ENCODE measurements at places on chromosomes 5 and 9.

DNA sequence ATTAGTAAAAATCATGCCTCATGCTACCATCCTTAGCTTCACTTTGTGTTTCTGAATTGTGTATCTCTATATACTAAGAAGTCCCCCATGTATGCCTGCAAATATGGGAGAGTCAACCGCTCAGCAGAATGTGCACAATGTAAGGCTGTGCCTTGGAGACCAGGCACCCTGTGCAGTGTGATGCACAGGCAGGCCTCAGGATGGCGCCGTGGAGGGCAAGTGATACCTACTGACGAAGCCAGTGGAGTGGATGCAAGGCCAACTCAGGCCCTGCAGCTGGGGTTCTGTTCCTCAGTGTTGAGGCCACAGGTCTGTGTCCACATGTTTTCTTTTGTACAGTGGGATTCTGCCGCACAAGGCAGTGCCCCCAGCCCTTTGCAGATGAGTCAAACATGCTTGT lies 28.4 kb downstream of the SYK start:
- H3K4me1 ChIP-seq = peaks cover 4% of the 10 kb centered on the region
- DNase-seq = no peak
- no peak overlapping the region for H3K27ac ChIP-seq
- no peak overlapping the region for H3K4me3 ChIP-seq
- no peaks in the 10 kb centered on the region for H3K36me3 ChIP-seq

GRCh38 chr9:127058011-127058644 lies 64.3 kb downstream of the ANGPTL2 start:
- no peak for DNase-seq
- H3K36me3 ChIP-seq = no peaks in the 10 kb centered on the region
- peaks cover 11% of the 10 kb centered on the region for H3K4me1 ChIP-seq
- peak overlapping the region; percentile 12 for H3K27ac ChIP-seq
- H3K27me3 ChIP-seq = no peaks in the 10 kb centered on the region

DNA sequence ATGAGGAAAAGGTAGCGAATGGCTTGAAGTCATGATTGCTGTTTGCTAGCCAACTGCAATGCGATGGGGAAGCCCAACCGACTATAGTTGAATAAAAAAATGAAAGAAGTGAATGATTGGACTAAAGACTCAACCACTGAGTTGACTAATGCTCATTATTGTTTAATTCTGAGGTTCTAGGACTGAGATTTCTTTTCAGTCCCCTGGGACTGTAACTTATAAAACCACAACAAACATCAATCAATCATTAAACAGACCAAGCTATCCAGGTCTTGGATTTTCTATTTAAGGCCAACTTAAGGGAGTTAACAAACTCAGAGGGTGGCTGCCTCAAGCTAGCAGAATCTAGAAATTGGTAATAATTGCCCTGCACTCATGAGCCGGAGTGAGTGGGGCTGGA lies 154.2 kb downstream of the DOCK2 start:
- DNase-seq = no peak
- no peaks in the 10 kb centered on the region for H3K36me3 ChIP-seq
- H3K4me1 ChIP-seq = no peaks in the 10 kb centered on the region
- H3K4me3 ChIP-seq = no peak overlapping the region
- no peaks in the 10 kb centered on the region for H3K27me3 ChIP-seq

DNA sequence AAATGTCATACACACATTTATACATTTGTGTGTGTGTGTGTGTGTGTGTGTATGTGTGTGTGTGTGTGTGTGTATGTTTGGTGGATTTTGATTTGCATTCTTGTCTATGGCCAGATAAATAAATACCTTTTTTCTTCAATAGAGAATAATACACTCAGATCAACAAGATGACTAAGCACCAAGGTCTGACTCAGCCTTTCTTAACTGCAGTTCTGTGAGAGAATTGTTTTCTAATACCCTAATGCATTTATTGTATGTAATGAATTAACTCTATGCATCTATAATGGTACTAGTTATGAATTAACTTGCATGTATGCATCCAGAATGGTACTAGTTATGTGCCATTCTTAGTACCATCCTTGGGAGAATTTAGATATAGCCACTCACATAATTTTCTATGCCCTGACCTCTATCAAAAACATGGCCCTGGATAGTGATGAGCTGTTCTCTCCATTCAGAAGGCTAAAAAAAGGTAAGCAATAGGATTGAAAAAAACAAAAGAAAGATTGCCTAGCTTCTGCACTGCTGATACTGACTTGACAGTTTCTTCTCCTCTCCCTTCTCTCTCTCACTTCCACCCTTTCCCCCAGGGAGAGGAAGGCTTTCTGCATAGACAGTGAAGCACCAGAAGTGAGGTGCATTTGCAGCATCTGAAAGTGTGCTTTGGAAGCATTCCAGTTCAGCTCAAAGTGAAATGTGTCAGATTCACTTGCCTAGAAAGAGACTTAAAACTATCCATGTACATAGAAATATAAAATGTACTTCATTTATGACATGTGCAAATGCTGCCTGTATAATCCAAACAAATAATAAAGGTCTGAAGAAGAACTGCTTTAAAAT lies 55.1 kb upstream of the CCDC112 start:
- peaks cover 4% of the 10 kb centered on the region for H3K4me1 ChIP-seq
- no peaks in the 10 kb centered on the region for H3K36me3 ChIP-seq
- DNase-seq = no peak
- no peaks in the 10 kb centered on the region for H3K27me3 ChIP-seq
- no peak overlapping the region for H3K4me3 ChIP-seq

DNA sequence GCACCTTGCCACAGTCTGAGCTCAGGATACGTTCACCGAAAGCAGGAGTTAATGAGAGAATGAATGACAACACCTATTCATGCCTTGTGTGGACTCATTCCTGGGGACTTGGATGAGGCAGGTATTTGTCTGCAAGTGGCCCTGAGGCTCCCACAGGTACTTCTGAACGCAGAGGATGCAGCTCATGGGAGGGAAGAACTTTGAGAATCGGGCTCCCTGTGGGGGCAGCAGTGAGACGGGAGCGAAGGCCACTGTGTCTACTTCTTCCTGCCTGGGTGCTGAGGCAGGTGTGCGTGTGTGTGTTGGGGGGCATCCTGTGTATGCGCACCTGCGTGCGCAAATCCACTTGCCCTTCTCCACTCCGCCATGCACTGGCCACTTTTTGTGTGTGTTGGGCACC lies 42.2 kb downstream of the PTPN3 start:
- no peak overlapping the region for H3K27ac ChIP-seq
- no peaks in the 10 kb centered on the region for H3K36me3 ChIP-seq
- H3K4me1 ChIP-seq = no peaks in the 10 kb centered on the region
- H3K4me3 ChIP-seq = no peak overlapping the region
- no peaks in the 10 kb centered on the region for H3K27me3 ChIP-seq

DNA sequence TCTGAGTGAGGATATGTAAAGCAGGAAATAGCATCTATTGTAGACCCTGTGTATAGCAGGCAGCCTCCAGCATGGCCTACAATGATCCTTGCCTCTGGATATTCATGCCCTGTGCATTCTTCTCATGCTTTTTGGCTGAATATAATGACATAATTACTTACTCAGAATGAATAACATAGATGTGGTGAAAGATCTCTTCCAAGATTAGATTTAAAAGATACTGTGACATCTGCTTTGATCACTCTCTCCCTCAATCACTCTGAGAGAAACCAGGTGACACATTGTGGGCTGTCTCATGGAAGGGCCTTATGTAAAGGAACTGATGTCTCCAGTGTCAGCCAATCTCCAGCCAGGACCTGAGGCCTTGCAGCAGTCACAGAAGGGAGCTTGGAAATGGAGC lies 376.7 kb downstream of the DNAH5 start:
- H3K27me3 ChIP-seq = no peaks in the 10 kb centered on the region
- H3K4me3 ChIP-seq = no peak overlapping the region
- no peaks in the 10 kb centered on the region for H3K36me3 ChIP-seq
- H3K27ac ChIP-seq = no peak overlapping the region
- H3K4me1 ChIP-seq = no peaks in the 10 kb centered on the region

GRCh38 chr9:88300556-88300955 lies 87.7 kb upstream of the SPIN1 start:
- DNase-seq = no peak
- H3K4me3 ChIP-seq = no peak overlapping the region
- H3K27me3 ChIP-seq = no peaks in the 10 kb centered on the region
- H3K27ac ChIP-seq = no peak overlapping the region
- no peaks in the 10 kb centered on the region for H3K4me1 ChIP-seq

GRCh38 chr9:120689860-120690259 lies 24.4 kb downstream of the MEGF9 start:
- no peaks in the 10 kb centered on the region for H3K36me3 ChIP-seq
- no peaks in the 10 kb centered on the region for H3K27me3 ChIP-seq
- H3K27ac ChIP-seq = no peak overlapping the region

- H3K27me3 ChIP-seq = no peaks in the 10 kb centered on the region
- peaks cover 42% of the 10 kb centered on the region for H3K4me1 ChIP-seq
- peak overlapping the region; percentile 97 for H3K27ac ChIP-seq
- H3K36me3 ChIP-seq = peaks cover 30% of the 10 kb centered on the region
- DNase-seq = no peak
These were observed 119.8 kb downstream of the C9orf50 start for GRCh38 chr9:129500863-129501770.

- no peaks in the 10 kb centered on the region for H3K4me1 ChIP-seq
- H3K27me3 ChIP-seq = no peaks in the 10 kb centered on the region
- DNase-seq = no peak
- H3K36me3 ChIP-seq = no peaks in the 10 kb centered on the region
These were observed 101.1 kb upstream of the NR4A3 start for GRCh38 chr9:99720455-99721050.

- peaks cover 7% of the 10 kb centered on the region for H3K4me1 ChIP-seq
- H3K27me3 ChIP-seq = no peaks in the 10 kb centered on the region
- DNase-seq = no peak
- no peak overlapping the region for H3K27ac ChIP-seq
- no peak overlapping the region for H3K4me3 ChIP-seq
These were observed 61.5 kb downstream of the RCL1 start for GRCh38 chr9:4854265-4854590.

DNA sequence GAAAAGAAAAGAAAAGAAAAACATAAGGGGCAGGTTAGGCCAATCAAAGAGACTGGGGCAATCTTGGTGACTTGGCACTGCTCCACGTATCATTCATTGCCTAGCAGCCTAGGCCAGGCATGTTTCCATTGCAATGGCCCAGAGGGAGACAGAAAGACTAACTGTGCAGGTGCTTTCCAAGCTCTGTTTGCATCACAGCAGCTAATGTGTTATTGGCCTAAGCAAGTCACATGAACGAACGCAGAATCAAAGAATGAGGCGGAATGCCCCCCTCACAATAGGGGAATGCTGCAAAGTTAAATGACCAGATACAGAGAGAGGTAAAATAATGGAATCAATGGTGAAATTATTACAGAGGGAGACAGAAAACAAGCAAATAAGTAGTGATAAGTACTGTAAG lies 11.1 kb upstream of the VPS13A start:
- H3K36me3 ChIP-seq = no peaks in the 10 kb centered on the region
- H3K4me3 ChIP-seq = no peak overlapping the region
- no peak overlapping the region for H3K27ac ChIP-seq
- H3K27me3 ChIP-seq = no peaks in the 10 kb centered on the region

DNA sequence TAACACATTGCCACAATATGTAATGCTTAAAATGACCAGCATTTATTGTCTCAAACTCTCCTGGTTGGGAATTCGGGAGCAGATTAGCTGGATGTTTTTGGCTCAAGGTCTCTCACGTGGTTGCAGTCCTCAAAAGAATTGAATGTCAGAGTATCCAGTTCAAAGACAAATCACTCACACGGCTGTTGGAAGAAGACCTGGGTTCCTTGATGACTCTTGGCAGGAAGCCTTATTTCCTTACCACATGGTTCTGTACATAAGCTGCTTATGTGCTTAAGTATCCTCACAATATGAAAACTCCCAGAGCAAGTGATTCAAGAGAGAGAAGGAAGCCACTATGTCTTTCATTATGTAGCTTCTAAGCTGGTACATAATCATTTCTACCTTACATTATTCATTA lies 230.3 kb upstream of the PTPRD start:
- no peak overlapping the region for H3K4me3 ChIP-seq
- no peaks in the 10 kb centered on the region for H3K27me3 ChIP-seq
- no peaks in the 10 kb centered on the region for H3K36me3 ChIP-seq
- no peak overlapping the region for H3K27ac ChIP-seq

- DNase-seq = no peak
- no peak overlapping the region for H3K4me3 ChIP-seq
- H3K4me1 ChIP-seq = peaks cover 3% of the 10 kb centered on the region
These were observed 39.2 kb downstream of the GRAMD2B start for GRCh38 chr5:126462239-126463014.

DNA sequence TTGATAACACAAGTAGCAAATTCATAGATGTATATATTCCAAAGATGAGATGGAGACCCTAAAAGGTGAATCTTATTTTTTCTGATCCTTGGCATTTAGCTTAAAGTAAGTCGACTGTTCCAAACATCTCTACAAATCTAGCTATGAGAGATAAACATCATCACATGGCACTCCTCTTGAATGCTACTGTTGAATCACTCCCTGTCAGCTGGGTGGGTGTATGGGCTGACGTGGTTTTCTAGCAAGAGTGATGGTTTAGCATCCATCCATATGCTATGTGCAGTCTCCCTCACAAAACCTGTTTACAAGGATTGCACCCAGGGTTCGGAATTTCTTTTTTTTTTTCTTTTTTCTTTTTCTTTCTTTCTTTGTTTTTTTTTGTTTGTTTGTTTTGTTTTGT lies 13.8 kb downstream of the ACO1 start:
- no peak overlapping the region for H3K4me3 ChIP-seq
- H3K36me3 ChIP-seq = no peaks in the 10 kb centered on the region
- peaks cover 9% of the 10 kb centered on the region for H3K4me1 ChIP-seq

GRCh38 chr9:115359017-115359780 lies 241.2 kb upstream of the TNC start:
- H3K27me3 ChIP-seq = no peaks in the 10 kb centered on the region
- no peaks in the 10 kb centered on the region for H3K4me1 ChIP-seq
- DNase-seq = no peak
- no peak overlapping the region for H3K27ac ChIP-seq

DNA sequence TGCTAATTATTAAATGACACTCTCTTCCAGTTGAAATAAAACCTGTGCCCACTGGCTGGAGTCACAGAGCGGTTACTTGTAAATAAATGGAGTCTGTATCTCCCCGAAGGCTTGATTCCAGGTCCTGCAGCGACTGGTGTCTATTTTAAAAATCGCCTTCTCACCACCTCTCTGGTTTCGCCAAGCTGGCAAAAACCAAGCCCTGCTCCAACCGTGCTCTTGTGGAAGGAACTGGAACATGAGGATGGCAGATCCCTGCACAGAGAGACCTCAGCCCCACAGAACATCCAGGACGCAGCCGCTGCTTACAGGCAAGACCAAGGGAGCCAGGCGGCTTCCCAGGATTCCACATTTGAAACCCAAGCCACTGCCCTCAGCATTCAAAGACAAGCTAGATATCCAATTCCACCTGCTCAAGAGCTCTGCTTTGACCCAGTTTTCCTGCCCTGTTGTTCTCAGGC lies 15.0 kb downstream of the SEMA4D start:
- no peak overlapping the region for H3K4me3 ChIP-seq
- no peak overlapping the region for H3K27ac ChIP-seq
- DNase-seq = no peak
